ENCODE measurements at places on chromosomes 13 and 19.

- DNase-seq, result no peak
Measured at GRCh38 chr13:112561478-112561877, 26.5 kb downstream of the TUBGCP3 start.

DNA sequence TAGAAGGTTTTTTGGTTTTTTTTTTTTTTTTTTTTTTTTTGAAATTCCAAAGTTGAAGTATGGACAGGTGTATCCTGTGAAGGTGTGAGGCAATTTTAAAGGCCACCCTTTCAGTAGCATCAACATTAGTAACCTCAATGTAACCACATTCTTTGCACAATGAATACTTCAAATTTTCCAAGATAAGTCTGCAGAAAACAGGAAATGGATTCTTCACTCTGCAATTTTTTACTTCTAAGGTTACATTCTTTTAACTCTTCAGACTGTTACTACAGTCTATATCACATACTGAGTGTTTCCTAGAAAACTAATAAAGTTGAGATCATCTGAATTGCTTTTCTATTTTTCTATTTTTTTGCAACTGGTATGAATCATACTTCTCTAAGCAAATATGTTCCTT lies 569.0 kb upstream of the GPC6 start:
- DNase-seq, result no peak

- no peak for DNase-seq
Measured at GRCh38 chr13:60268203-60268555, 104.5 kb upstream of the DIAPH3 start.

- no peak for DNase-seq
Measured at GRCh38 chr13:48125794-48126228, 30.9 kb upstream of the MED4 start.

DNA sequence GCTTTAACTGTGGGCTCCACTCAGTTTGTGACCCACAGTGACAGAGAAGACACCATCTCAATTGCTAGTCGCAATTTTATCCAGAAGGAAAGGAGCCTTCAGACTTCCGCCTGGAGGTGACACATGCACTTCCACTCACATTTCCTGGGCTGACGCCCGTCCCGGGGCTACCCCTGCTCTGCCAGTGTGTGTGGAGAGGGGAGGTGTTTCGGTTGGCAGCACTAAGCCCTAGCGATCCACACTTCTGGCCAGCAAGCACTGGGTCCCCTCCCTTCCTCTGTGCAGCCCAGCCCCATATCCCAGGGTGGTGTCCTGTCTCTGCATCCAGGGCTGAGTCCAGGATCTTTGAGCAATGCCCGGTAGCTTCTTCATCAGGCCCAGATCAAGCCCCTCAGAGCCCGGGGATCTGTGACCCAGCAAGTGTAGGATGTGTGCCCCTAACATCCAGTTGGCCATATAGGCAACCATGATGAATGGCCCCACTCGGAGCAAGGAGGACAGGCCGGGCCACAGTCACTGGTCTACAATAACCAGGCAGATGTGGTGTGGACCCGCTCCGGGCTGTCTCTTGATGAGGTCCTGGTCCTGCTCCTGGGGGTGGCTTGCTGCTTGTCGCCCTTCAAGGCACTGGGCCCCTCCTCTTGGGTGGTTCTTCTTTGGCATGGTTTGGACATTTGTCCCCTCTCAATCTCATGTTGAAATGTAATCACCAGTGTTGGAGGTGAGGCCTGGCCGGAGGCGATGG lies 141.9 kb upstream of the SPACA7 start:
- no peak for DNase-seq

- no peak for DNase-seq
Measured at GRCh38 chr19:41479757-41480191, 36.8 kb downstream of the ERICH4 start.

GRCh38 chr13:77177646-77178045 lies 149.2 kb downstream of the MYCBP2 start:
- DNase-seq, result no peak

GRCh38 chr19:7512400-7512851 lies 3.5 kb upstream of the ZNF358 start:
- DNase-seq, result no peak

- DNase-seq, result no peak
Measured at GRCh38 chr13:40809471-40809870, 20.1 kb downstream of the SLC25A15 start.

- DNase-seq, result no peak
Measured at GRCh38 chr19:55325172-55325571, at the start of gene TMEM150B. TSS of gene TMEM150B (minus strand) at chr19:55325341. CDS start at chr19:55321036, 4,305 bp downstream.

DNA sequence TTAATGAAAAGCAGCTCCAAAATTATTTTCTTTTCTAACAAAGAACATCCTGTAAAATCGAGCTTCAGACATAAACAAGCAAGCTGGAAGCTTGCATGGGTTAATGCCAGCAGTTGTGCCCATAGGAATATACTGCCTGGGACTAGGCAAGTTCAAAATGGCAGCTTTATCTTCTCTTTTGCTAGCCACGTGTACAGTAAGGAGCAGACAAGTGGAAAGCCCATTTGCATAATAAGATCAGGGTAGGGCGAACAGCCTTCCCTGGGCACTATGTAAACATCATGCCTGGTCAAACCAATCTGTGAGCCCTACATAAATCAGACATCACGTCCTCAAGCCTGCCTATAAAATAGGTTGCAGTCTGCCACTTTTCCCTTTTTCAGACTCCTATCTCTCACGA lies 489.7 kb downstream of the RFC3 start:
- no peak for DNase-seq

- DNase-seq, result no peak
Measured at GRCh38 chr19:53553156-53553555, 15.2 kb downstream of the ZNF331 start.

DNA sequence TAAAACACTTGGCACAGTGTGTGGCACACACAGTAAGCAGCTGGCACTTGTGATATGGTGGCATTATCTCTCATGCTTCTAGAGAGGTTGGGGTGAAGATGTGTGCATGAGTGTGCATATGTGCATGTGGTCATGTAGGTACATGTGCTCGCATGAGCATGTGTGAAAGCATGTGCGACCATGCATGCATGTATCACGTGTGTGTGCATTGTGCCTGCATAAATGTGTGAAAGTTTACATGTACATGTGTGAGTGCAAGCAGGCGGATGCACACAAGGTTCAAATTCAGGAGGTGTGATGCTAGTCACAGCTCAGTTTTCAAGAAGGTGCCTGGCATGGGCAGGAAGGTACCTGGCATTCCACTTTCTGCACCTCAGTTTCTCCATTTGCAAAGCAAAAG lies 59.0 kb upstream of the UQCRFS1 start:
- peak; percentile 26 for DNase-seq

DNA sequence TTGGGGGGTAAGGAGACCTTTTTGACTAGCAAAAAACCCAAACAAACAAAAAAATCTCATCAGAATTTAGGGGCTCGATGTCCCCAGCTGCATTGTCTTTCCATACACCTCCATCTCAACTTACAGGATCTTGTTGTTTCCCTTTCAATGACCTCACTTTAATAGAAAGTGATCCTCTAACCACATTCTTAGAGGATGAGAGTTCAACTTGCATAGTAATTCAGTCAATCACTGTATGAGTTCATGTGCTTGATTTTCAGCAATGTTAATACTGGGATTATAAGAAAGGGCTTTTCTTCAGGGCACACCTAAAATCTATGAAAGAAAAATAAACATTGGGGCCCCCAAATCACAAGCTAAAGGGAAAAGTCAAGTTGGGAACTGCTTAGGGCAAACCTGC lies 1512.0 kb downstream of the SLITRK1 start:
- no peak for DNase-seq

DNA sequence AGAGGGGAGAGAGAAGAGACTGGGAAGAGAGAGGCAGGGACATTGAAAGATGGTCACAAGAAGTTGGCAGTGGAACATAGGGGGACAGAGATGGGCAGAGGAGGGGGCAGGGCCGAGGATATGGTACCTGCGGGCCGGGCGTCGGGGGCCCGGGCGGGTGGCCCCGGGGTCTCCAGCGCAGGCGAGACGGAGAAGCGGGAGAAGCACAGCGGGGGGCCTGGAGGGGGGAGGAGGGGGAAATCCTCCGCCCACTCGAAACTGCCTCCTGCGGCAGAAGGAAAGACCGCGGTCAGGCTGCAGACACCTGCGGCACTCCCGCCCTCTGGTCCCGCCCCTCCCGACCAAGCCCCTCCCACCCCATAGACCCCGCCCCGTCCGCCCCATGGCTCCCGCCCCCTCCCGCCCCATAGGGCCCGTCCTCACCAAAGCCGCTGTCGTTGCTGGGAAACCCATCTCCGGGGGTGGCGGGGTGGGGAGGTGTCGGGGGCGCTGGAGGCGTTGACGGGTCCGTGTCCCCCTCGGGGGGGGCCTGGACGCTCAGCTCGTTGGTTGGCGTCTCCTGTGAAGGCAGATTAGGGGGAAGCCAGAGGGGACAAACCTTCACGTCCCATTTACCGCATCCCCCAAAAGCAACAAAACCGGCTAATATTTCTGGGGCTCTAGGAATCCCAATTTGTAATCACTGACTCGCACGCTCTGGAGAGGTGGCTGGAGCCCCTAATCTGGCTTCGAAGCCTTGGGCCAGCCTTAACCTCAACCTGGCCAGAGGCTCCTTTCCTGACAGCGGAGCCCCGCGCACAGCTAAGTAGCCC lies 20.4 kb downstream of the LMTK3 start:
- peak; percentile 80 for DNase-seq

DNA sequence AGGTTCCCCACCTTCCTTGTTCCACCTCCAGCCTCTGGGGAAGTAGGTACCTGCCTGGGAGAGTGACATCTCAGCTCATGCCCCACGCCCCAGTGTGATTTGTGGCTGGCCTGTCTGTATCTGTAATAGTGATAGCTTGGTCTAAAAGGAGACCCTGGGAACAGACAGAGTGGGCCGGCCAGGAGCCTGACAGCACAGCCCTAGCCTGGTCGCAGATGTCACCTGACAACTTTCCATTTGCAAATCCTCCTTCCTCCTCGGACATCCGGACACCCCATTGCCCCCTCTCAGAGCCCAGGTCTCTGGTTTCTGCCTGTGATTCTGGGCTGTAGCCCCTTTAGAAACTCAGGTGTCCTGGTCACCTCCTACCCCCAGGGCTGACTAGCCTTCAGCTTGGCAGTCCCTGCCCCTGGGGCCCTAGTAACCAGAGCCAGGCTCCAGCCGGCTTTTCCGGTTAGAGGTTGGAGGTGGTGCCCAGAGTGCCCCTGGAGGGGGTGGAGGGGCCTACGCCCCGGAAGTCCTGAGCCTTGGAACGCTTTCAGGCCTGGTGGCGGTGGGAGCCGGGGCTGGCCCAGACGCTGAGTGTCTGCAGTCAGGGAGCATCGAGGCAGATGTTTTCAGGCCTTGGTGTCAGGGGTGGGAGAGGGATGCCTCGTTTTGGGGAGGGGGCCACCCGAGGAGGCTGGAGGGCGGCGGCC lies 6.5 kb downstream of the LRRC8E start:
- DNase-seq, result no peak

DNA sequence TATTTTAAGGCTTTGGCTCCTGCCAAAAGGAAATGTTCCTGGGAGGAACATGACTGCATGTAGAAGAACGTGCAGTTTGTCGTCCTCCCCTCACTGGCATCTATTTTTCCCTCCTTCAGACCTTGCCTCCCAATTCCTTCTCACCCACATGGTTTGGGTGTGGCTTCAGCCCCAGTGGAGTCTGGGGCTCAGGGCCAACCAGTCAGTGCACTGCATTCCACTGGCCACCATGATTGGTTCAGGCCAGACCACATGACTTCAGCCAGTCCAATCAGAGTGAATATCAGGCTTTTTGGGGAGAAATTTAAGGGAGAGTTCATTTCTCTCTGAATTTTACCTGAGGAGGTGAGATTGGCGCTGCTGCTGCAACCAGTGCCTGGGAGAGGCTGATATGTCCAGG lies 171.6 kb downstream of the ZIC5 start:
- DNase-seq, result no peak

DNA sequence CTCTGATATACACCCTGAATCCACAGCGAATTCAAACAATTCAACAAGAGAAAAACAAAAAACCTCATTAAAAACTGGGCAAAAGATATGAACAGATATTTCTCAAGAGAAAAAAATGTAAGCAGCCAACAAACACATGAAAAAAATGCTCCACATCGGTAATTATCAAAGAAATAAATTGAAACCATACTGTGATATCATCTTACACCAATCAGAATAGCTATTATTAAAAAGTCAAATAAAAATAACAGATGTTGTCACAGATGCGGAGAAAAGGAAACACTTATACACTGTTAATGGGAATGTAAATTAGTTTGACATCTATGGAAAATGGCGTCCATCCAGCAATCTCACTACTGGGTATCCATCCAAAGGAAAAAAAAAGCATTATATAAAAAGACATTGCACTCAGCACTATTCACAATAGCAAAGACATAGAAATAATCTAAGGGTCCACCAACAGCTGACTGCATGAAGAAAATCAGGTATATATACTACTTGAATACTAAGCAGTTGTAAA lies 1495.0 kb upstream of the PCDH20 start:
- DNase-seq, result no peak

GRCh38 chr19:38264486-38265212 lies at the start of gene SPINT2:
TSS of gene SPINT2 (plus strand) at chr19:38264573. CDS start at chr19:38264893, 320 bp downstream.
- peak; percentile 84 for DNase-seq

DNA sequence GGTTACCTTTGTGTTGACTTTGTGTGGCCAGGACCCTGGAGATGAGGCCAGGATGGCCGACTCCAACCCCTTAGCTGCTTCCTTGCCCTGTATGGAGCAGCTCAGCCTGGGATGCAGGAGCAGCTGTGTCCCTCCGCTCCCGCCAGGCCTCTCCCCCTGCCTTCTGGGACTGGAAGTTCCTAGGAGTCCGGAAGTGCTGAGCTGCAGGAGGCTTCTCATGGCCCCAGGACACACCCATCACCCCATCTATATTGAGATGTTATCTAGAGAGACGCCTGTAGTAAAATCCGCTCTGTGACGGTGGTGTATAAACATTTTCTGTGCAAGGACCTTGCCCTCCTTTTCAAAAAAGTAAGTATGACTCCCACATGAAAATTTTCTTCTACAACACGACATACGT lies 27.0 kb downstream of the WTIP start:
- no peak for DNase-seq

DNA sequence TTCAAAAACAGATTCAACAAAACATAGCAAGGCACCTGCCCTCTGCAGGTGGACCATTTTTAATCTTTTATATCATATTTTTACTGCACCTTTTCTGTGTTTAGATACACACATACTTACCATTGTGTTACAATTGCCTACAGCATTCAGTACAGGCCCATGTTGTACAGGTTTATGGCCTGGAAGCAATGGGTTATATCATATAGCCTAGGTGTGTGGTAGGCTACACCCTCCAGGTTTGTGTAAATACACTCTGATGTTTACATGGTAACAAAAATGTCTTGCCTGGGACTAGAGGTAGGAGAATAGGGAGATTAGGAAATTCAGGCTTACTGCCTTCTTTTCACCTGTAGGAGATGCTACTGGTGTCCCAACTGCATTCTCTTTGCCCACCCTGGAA lies 8.2 kb upstream of the UBAC2 start:
- DNase-seq, result no peak

DNA sequence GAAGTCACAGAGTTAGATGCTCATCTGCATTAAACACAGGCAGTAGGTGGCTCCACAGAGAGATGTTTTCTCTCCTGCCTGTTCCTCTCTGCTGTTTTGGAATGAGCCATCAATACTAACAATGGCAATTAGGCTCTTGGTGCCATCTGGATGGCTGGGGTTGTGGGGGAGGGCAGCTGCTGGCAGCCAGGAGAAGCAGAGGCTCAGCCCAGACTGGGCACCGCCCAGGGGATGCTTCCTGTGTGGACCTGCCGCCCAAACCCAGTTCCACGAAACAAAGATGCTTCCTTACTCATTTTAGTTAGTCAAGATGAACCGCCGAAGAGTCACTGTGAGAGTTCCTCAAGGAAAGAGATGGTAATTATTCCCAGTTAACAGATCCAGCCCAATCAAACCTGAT lies 50.8 kb upstream of the PCDH8 start:
- no peak for DNase-seq

- no peak for DNase-seq
Measured at GRCh38 chr13:37059848-37060192, 332 bp upstream of the SUPT20H start.

All from activated CD8-positive, alpha-beta memory T cell treated with anti-CD3 and anti-CD28 coated beads for 24 hours (primary cell).